T follicular helper cell (primary cell): ENCODE measurements at places on chromosomes 6 and 20.

DNA sequence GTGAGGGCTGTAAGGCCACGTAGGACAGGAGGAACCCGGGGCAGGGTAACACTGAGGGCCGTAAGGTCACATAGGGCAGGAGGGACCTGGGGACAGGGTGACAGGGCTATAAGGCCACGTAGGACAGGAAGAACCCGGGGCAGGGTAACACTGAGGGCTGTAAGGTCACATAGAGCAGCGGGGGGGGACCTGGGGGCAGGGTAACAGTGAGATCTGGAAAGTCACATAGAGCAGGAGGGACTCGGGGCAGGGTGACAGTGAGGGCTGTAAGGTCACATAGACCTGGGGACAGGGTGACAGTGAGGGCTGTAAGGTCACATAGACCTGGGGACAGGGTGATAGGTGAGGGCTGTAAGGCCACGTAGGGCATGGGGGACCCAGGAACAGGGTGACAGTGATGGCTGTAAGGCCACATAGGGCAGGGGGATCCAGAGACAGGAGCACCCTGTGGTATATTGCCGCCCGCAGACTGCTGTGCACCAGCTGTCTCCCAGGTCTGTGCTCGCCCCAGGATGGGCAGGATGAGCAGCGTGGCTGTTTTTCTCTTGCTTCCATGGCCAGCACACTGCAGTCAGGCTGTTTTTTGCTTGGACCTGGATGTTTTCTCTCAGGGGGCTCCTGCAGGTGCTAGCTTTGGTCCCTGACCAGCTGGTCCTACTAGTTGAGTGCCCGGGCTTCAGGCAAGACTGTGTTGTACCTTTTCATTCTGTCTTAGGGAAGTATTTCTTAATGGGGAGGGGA is 55.7 kb downstream of the SYTL3 start:
- DNase-seq = no peak

DNA sequence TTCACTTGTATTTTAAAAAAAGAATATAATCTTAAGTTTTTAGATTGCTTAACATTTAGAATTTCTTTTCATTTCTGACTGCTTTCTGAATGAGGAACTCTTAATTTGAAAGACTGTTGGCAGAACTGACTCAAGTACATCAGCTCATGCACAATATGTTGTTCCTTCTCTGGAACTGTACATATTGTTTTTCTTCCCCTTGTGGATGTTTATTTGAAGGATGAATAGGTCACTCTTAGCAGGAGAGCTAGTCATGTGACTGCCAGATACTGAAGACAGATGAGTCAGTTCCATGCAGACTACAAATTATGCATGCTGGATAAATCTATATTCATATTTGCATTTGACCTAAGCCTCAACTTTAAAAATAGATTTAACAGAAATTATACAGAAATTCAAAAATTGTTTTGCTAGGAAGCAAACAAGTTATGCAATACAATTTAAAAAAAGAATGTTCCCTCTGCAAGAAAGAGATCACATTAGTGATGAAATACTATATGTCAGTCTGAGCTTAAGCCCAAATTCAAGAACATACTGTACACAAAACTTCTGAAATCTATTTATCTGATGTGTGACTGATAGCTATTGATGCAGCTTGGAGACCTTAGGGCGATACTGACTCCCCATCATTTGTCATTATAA is 1274.9 kb upstream of the GJE1 start:
- DNase-seq = no peak

GRCh38 chr6:135283926-135284325 is 102.8 kb downstream of the MYB start:
- DNase-seq = no peak

DNA sequence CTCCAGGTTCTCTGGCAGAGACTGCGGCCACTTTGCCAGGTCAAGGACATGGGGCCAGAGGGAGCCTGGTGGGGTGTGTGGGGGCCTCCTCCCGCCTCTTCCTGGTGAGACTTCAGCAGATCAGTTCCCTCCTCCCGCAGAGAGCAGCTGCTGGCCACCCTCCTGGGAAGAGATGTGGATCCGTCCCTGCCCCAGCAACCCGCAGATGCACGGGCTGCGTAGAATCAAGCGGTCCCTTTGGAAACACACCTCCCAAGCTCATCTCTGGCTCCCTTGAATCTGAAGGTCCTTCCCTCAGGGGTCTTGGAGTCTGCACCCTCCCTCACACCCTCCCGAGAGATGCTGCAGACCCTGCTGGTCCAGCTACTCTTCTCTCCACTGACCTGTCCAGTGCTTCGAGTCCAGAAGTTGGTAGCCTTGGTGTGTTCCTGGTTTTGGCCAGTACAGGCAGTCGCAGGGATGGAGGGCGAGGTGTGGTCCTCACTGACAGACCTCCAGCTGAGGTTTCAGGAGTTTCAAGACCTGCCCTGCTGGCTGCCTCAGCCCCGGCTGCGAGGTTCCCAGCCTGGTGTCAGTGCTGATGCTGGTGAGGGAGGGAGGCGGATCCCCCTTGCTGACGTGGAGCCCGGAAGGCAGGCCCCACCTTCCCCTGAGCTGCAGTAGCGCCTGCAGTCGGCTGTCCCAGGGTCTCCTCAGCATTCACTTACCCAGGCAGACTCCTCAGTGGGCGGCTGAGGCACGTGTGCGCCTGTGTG is at the start of gene NPBWR2:
Gene NPBWR2, minus strand, starts transcription at position 585 of the 755 bp plus-strand sequence. CDS start 734 bp downstream, outside the sequence.
- DNase-seq = no peak

DNA sequence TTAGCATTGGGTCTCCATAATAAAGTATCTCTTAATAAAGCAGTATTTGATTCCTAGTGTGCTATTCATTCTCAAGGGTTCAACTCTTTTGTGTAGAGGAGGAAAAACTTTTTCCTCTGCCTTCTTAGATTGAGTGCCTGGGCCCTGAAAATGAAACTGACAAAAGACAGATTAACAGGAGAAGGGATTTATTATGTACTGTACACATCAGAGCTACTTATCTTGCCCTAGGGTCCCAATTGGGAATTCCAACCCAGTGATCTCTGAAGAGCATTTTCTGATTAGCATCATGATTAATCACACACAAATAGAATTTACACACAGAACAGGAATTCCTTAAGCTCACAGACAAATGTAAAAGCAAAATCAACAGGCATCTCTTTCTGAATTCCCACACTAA is 128.9 kb downstream of the CD164 start:
- no peak for DNase-seq

DNA sequence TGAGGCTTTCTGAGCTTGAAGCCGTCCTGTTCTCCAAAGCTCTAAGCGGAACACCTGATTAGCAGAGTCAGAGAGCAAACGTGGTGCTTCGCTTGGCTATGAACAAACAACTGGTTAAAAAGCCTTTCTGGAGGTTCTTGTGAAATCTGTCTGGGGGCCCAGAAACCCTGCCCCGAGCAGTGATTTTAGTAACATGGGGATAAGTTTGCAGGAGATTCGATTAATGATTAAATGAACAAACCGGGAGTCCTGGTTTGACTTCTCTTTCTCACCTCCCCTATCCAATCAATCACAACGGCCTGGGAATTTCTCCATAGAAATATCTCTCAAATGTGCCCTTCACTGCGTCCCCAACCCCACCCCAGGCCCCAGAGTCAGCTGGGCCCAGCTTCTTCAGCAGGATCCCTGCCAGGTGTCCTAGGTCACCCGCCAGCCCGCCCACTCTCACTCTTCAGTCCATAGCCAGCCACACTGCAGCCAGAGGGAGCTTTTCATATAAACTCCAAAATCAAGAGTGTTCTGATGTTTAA is 43.6 kb downstream of the ZDHHC14 start:
- no peak for DNase-seq

- no peak for DNase-seq
Observed at GRCh38 chr6:129708496-129709195, 1.3 kb downstream of the ARHGAP18 start.

DNA sequence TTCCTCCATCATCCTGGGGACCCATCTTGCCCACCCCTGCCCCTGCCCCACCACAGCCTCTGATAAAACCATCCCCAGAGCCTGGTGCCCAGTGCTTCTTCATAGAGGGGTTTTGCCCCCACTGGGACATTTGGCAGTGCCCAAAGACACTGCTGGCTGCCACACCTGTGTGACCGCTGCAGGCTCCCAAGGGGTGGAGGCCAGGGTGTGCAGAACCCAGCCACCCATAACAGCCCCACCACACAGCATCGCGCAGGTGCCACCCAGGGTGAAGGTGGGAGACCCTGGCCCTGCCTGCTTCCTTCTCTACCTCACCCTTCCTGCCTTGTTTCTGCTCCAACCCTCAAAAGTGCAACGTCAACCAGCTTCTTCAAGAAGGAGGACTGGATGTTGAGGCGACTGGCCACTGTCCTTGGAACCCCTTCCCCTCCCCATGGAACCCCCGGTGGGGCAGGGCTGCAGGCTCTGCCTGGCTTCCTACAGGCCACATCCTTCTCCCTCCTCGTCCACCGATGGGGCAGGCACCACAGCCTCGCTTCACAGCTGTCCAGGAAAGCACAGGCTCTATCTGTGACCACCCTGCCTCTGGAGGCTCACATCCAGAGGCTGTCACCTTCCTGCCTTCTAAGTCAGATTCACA is 79.2 kb upstream of the MPC1 start:
- no peak for DNase-seq

DNA sequence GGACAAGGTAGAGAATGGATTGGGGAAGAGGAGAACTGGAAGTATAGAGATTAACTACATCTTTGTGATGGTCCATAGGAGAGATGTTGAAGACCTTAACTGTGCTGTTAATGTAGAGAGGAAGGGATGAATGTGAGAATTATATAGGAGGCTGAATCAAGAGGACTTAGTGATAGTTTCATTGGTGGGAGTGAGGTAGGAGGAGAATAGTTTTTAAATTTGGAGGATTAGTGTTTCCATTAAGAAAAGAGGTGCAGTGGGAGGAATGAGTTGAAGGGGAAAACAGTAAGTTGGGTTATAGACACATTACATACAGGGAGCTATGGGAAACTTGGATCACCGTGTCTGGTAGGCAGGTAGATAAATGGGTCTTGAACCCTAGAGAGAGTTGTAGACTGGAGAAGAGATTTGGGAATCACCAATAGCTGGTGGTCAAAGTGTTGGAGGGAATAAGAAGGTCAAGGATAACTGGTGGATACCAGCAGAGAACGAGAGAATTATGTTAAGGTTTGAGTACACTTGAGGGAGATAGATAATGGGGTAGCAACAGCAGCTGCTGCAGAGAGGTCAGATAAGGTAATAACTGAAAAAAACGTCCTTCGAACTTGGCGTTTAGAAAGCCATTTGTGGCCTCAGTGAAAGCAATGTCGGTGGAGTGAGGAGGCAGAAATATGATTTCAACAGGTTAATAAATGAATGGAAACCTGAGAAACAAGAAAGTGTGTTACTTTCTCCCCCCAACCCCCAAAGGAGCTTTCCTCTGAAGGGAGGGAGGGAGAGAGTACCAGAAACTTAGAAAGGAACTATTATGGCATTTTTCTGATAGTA is 3.1 kb downstream of the C6orf89 start:
- DNase-seq = no peak

DNA sequence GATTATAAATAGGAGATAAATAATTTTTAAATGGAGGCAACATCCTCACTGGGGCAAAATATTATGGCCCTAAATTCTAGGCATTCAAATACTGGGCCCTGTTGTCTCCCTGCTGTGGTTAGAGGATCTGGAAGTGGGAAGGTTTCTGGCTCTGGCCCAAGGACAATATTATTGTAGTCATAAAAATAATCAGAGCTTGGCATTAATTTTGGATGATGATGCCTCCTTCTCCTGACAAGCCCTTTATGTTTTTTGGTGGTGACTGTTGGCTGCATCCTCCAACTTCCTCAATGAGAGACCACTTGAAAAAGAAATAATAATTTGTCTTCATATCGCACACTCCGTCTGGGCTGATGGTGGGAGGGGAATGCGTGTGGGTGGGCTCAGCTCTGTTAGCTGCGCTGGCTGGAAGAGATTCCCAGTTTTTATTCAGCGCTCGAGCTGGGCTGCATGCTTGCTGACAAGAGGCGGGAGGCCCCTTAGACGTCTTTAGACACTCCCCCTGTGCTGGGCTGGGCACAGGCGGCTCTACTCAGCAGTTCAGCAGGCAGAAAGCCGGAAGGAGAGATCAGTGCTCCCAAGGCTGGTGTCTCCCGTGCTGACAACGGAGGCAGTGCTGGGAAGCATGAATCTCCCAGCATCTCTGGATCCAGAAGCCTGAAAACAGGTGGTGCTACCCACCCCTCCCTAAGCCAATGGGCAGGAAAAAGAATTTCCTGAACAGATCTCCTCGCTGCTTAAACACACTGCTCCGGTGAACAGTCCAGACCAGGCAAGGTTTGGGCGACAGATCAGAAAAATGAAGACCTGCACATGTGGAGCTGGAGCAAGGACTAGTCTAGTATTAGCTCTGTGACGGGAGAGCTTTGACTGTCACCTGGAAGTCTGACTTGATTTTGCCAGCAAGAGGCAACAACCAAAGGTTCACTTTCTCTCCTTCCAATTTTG is 97.7 kb downstream of the SYCP2 start:
- DNase-seq = no peak

DNA sequence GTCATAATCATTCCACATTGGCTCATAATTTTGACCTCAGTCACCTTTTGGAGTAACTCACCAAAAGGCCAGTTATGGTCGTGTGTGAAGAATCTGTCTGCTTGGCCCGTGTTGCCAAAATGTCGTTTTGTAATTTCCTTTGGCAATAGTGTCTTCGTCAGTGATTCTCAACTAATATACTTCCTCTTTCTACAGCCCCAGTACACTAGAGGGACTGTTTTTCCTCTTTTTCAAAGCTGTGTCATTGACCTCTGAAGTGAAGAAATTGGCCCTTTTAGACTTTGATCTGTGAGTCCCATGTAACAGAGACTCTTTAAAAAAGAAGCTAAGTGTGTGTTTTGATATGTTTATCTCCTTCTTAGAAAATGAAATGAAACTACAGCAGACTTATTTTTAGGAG is 5.2 kb downstream of the FOXO3 start:
- DNase-seq = no peak

DNA sequence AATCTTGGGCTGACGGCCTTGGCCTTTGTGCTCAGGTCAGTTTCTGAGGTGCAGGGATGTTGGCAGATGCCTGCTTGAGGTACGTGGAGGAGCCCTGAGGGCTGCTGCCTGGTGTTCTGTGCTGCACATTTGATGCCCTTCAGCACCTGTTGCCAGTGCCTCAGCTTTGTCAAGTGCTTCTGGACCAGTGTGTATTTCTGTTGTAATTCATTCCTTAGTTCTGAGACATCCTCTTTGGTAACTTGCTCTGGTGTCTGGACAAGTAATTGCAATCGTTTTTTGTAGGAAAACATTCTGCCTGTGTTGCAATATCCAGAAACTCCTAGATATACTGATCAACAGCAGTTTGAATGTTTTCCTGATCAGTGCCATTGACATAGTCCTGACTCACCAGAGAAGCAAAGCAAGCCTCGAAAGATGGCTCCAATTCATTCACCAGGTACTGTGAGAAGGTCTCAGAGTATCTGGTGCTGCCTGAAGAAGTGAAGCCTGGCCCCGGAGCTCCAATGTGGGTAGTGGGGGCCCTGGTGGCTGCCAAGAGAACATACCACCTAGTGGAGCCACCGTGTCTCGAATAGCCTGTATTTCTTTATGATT is 26.7 kb downstream of the ZNF337 start:
- no peak for DNase-seq

- DNase-seq = no peak
Observed at GRCh38 chr6:121925534-121926255, 473.8 kb upstream of the HSF2 start.

GRCh38 chr20:59027741-59028320 is 4.3 kb downstream of the ATP5F1E start:
- no peak for DNase-seq
